Sigmoid colon (tissue), 7 donors: ENCODE measurements at places on chromosomes 5 and 9. TPM values are rescaled to one million over a fixed set of nuclear protein-coding genes. Genes with fewer than 3 reads are reported as not detected.

- no peak for DNase-seq
Measured at GRCh38 chr9:98429613-98430012, 174.2 kb upstream of the TBC1D2 start.

GRCh38 chr9:77999231-77999631 is 32.4 kb downstream of the GNAQ start:
- no peak for DNase-seq

DNA sequence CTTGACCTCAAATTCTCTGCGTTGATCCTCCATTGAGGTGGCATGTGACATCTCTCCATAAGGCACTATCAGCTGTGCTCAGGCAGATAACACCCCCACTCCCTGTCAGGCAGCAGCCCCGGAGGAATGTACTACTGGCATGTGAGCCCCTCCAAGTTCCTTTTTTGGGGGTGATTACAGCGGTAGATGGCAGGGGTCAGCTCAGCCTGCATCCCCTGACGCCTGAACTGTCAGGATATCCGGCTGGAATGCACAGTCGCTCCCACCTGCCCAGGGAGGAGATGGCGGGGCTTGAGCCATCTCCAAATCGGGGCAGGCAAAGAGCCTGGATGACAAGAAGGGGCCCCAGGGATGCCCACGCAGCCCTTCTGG is 40.8 kb downstream of the FAM78A start:
- peak; percentile 32 for DNase-seq

DNA sequence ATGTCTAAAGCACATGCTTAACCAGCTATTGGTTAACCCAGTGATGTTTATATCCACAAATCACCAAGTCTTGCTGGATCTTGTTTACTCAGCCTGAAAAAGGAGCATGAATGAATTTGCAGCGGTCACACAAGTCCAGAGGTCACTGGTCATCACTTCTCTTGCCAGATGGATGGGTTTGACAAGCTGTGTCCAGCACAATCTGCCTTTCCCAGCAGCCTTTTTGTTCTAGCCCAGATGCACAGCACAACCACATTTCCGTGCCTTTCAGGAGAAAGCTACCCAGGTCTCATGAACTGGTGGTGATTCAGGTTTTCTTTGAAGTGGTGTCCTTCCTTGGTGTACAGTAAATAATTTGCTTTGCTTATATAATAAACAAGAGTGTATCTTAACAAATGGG is 32.1 kb downstream of the TMEM252 start:
- DNase-seq = no peak

DNA sequence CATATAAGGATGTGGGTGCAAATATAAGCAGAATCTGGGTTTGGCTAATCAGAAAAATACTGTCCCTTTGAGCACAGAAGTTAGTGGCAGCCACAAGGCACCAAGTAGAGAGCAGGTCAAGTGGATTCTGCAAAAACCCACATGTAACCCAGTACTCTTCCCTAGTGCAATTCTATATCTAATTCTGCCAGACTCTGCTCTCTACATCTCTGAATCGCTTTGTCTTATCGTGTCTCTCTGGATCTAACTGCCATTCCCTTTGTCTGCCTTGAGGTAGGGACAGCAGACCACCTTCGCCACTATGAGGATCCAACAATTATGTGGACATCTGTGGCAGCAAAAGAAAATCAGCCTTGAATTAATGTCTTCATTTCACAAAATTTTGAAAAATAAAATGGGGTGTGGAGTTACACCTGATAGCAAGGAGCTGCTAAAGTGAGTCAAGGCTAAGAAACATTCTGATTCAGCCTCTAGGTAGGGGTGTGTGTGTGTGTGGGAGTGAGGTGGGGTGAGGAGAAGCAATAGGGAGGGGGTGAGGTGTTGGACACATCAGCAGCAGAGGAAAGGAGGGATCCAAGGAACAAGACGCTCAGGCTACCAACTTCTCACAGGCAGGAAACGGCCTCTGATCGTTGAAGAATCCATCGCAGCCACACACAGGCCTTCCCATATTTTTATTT is 33.7 kb upstream of the ZNF366 start:
- no peak for DNase-seq

- DNase-seq = peak; percentile 50
Measured at GRCh38 chr9:91921371-91921770, 28.7 kb downstream of the ROR2 start.

- no peak for DNase-seq
Measured at GRCh38 chr9:7088611-7089010, 330.8 kb downstream of the KDM4C start.

DNA sequence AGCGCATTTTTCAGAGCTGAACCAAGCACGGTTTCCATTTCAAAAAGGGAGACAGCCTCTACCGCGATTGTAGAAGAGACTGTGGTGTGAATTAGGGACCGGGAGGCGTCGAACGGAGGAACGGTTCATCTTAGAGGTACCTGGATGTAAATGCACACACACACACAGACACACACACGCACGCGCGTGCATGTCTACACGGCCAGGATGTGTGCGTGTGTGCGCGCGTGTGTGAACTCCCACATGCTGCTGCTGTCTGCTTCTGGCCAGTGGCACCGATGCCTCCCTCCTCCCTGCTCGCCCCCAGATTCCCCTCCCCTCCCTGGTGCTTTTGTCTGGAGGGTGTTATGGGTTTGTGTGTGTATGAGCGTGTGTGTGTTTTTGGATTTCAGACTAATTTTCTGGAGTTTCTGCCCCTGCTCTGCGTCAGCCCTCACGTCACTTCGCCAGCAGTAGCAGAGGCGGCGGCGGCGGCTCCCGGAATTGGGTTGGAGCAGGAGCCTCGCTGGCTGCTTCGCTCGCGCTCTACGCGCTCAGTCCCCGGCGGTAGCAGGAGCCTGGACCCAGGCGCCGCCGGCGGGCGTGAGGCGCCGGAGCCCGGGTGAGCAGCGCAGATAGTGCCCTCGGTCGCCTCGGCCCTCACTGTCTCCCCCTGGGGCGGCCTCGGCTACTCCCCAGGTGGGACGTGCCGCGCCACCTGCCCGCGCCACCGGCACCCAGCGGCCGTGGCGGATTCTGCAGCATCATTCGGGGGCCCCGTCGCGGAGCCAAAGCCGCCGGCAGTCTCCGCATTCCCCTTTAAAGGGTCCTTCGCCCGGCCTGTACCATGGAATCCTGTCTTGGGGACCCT is at the start of gene NTRK2:
Gene NTRK2 (plus strand): TSS at position 442 of the 850 bp plus-strand sequence. CDS start 1,020 bp downstream, outside the sequence.
- DNase-seq = no peak

- DNase-seq = no peak
Measured at GRCh38 chr9:99051851-99052250, 53.1 kb upstream of the TGFBR1 start.

DNA sequence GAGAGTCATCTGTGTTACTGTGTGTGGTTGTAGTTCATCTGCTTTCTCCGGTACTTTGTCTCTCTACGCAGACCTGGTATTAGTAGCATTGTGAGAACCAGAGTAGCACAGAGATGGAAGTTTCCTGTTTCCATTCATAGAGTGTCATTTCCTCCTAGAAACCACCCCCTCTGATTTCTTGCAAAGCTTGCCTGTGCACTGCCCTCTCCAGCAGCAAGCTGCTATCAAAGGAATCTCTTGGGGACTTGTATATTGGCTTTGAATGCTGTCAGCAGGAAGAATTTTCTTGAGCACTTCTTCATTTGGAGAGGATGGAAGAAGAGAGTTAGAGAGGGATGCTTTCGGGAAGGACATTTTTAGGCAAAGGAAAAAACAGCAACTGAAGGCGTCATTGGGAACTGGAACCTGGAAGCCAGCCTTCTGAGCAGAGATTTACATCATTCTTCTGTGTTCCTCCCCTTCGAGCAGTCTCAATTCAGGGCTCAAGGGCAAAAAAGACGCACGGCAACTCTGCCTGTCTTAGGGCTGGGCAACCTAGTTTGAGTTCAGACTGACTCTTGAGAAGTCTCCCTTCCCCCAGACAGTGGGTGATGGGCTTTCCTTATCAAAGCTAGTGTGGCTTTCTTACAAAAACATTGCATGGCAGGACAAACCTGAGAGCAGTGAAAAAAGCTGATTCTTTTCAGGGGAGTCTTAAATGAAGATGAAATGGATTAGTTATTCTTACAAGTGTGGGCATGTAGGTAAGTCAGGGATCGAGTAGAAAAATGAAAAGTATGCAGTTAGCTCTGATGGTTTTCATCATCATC is 226.3 kb downstream of the AOPEP start:
- no peak for DNase-seq

- no peak for DNase-seq
Measured at GRCh38 chr5:77774981-77775789, 954 bp downstream of the TBCA start.

DNA sequence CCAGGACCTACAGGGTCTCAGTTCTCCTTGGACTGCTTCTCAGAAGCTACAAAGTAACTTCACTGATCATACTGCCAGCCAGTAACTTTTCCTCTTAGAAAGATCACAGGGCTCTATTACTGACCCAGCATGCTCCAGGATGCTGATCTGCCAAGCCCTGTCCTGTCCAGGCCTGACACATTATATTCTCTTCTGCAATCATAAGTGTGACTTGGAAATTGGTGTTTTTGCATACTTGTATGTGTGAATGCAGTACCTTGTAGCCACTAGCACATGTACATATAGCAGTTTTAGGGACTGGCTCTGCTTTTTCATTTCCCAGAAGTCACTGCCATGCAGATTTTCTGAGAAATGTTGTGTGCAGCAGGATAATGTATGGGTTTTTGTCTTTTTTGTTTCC is 40.1 kb upstream of the CCNH start:
- no peak for DNase-seq

DNA sequence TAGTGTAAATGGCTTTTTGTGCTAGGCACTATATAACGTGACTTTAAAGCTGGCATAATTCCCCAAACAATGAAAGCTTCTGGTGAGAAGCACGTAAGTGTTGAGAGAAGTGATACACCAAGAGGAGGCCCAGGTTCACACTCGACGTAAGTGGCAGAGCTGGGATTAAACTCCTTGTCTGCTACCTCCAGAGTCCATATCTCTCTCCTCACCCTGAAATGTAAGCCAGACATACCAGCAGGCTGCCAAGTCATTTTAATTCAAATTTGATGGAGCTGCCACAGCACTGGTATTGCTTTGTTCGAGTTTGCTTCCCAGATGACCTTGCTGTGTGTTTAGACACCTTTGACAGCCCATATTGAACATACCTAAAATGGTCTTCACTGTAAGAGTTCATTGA is 319.7 kb downstream of the GLIS3 start:
- DNase-seq = no peak

- DNase-seq = no peak
Measured at GRCh38 chr5:131944702-131945550, 537 bp downstream of the MEIKIN start.

GRCh38 chr5:73565139-73565968 is at the start of the genes ANKRA2 and UTP15:
Gene ANKRA2 (minus strand): TSS chr5:73565639. CDS start chr5:73562881, 2,758 bp downstream.
Gene UTP15 (plus strand): TSS chr5:73565743. CDS start chr5:73567345, 1,602 bp downstream.
- DNase-seq = peak; percentile 99

DNA sequence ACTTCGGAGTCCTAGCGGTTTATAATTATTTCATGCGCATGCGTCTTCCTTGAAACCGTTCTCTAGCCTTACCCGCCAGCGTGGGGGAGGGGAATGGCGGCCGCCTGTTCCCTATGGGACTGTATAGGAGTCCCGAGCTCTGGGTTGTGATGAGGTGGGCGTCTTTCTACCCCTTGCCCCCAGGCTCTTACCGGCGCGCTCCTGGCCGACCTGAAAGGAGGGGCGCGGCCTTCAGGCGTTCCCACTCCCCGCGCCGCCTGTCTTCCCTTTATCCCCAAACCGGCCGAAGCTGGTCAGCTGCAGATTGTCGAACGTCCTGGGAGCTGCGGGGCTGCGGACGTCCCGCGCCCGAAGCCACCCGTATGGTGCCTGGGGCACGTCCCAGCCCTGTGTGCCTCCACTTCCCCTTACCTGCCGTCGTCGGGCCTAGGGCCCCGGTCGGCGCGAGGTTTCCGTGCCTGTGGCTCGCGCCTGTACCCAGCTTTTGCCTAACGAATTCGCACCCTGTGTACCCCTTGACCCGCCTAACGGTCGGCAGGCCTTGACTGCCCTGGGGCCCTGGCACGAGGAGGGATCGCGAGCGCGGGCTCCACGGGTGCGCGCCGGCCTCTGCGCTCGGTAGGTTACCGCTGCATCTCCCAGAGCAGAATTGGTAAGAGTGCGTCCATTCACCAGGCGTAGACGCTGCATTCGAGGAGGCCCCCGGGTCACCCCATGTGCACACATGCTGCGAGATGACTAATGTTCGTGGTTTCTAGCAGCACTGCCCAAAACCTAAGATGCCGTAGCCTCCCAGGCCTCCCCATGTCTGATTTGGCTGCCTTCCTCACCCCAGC is 653 bp upstream of the HNRNPH1 start:
- peak; percentile 77 for DNase-seq

GRCh38 chr5:39760385-39761198 is 335.8 kb upstream of the DAB2 start:
- DNase-seq = no peak

DNA sequence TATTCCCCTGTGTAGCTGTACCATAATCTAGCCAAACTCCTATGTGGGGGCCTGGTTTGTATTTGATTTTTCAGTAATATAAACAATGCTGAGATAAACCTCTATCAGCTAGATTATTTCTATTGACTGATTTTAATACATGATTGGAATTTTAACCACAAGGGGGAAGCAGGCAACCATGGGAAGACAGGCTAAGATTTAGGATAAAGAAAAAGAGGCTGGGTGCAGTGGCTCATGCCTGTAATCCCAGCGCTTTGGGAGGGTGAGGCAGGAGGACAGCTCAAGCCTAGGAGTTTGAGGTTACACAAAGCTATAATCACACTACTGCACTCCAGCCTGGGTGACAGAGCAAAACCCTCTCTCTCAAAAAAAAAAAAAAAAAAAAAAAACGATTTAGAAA is 18.1 kb upstream of the GPX3 start:
- no peak for DNase-seq

GRCh38 chr9:113386571-113387393 is 10.0 kb upstream of the HDHD3 start:
- no peak for DNase-seq

- no peak for DNase-seq
Measured at GRCh38 chr5:38996123-38996522, 78.1 kb downstream of the RICTOR start.

GRCh38 chr5:135249658-135250057 is 149.4 kb downstream of the MACROH2A1 start:
- DNase-seq = peak; percentile 22

- no peak for DNase-seq
Measured at GRCh38 chr9:132006677-132007370, 72.8 kb downstream of the MED27 start.

DNA sequence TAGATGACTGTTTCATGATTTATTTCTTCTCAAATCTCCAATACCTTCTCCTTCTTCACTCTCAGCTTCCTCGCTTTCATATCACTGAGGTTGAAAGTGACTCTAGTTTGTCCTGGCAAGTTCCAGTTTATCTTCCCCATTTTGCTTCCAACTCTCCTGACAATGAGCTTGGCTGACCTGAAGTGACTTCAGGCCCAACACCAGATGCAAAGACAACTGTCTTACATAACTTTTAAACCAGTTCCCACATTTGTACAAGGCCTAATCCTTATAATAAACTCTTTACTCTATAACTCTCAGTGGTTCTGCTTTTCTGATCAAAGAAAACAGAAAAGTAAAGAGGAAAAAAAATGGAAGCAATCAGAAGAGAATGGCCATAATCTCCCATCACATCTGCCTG is 22.0 kb downstream of the GNG10 start:
- no peak for DNase-seq

Gene ANKRD34B
- total RNA-seq = not detected

Gene SYNPO
- 8.9 TPM for total RNA-seq

Gene SLC34A1
- total RNA-seq = not detected

Gene TAF11L6
- total RNA-seq = not detected

Gene SERF1B
- total RNA-seq = 36.5 TPM

Gene SV2C
- 0.71 TPM for total RNA-seq

Gene CCDC192
- 0.36 TPM for total RNA-seq

Gene RANBP3L
- total RNA-seq = 3.5 TPM

Gene STK32A
- total RNA-seq = 4.3 TPM
